K562 (cell line): ENCODE measurements at places on chromosomes 3 and 15. TPM values are rescaled to one million over a fixed set of nuclear protein-coding genes. Genes with fewer than 3 reads are reported as not detected.

The NOX5 gene
- not detected in 2 replicates for total RNA-seq

The TRH gene
- total RNA-seq = not detected in 2 replicates

DNA sequence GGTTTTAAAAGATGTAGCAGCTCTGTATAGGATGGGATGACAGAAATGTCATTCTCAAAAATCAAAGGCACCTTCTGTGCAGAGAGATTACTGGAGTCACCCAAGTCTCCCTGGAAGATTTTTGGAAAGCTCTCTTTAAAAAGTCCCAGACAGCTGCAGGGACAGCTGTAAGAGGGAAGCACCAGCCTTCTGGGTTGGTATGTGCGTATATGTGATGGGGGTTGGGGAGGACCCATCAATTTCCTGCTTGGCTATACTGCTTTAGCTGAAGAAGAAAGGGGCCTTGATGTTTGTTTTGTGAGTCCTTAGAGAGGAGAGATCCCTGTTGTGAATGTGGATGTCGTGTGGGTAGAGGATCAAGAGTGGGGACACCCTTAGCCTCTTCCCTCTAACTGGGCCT, 5.4 kb upstream of the SEC11A start:
- no peak for DNase-seq
- no peak overlapping the region for H3K27ac ChIP-seq
- H3K36me3 ChIP-seq = no peaks in the 10 kb centered on the region
- peaks cover 15% of the 10 kb centered on the region for H3K4me1 ChIP-seq

- H3K4me3 ChIP-seq = no peak overlapping the region
- no peaks in the 10 kb centered on the region for H3K36me3 ChIP-seq
- no peaks in the 10 kb centered on the region for H3K4me1 ChIP-seq
- no peak overlapping the region for H3K27ac ChIP-seq
- no peak for DNase-seq
Observed at GRCh38 chr3:177396733-177397132, 199.5 kb upstream of the TBL1XR1 start.

DNA sequence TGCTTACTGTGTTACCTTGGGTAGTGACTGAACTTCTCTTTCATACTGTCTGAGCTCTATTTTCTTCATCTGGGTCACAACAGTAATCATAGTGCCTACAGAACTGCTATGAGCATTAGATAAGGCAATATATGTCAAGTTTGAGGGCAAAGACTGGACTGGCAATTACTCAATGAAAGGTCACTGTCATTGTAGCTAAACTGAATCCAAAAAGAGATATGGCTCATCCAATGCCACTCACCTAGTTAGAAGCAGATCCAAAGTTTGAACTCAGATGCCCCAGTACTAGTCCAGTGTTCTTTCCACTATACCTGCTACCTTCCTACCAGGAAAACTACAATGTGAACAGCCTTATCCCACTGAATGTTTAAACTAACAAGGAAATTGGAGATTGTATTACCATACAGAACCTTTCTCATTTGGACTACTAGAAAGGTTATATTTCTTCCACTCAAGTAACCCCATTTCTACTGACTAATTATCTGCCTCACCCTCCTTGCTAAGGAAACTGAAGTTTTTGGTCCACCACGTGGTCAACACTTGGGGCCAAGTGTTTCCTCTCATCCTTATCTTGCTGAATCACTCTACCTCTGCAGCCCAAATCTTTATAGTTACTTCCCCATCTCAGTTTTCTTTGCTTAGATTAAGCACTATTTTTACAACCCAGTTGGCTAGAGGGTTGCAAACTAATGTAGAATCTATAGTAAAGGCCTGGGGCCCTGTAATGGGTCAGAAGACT, 202.3 kb upstream of the LPP start:
- DNase-seq = peak; percentile 14
- H3K27me3 ChIP-seq = no peaks in the 10 kb centered on the region
- no peaks in the 10 kb centered on the region for H3K4me1 ChIP-seq

DNA sequence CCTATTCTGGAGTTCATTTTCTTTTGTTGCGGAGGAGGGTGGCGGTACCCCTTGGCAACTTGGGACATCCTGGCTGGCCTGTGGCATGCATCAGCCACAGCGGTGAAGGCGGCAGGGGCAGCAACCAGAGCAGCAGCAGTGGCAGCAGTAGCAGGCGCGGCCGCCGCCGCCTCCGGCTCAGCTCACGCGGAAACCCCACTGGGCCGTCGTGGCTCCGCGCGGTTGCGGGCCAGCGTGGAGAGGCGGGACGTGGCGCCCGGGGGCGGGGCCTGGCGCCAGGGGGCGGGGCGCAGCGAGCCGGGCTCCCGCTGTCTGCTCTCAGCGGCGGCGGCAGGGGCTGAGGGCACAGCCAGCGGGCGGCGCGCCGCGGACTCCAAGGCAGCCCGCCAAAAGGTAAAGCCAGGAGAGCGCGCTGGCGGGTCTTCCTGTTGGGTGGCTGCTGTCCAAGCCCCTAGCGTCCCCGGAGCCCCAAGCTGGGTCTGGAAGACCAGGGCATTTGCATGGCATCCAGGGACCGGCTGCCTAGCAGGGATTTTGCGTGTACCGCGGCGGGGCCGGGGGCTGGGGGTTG, 334.4 kb upstream of the THRB start:
- H3K4me3 ChIP-seq = no peak overlapping the region
- DNase-seq = peak; percentile 48
- H3K27me3 ChIP-seq = no peaks in the 10 kb centered on the region
- no peaks in the 10 kb centered on the region for H3K36me3 ChIP-seq

GRCh38 chr3:21860657-21861056, 109.6 kb upstream of the ZNF385D start:
- no peak overlapping the region for H3K4me3 ChIP-seq
- DNase-seq = no peak
- H3K36me3 ChIP-seq = no peaks in the 10 kb centered on the region
- H3K27ac ChIP-seq = no peak overlapping the region
- no peaks in the 10 kb centered on the region for H3K27me3 ChIP-seq

GRCh38 chr3:45417930-45418847, 29.8 kb downstream of the LARS2 start:
- H3K27me3 ChIP-seq = no peaks in the 10 kb centered on the region
- no peaks in the 10 kb centered on the region for H3K4me1 ChIP-seq
- H3K27ac ChIP-seq = no peak overlapping the region
- DNase-seq = no peak

DNA sequence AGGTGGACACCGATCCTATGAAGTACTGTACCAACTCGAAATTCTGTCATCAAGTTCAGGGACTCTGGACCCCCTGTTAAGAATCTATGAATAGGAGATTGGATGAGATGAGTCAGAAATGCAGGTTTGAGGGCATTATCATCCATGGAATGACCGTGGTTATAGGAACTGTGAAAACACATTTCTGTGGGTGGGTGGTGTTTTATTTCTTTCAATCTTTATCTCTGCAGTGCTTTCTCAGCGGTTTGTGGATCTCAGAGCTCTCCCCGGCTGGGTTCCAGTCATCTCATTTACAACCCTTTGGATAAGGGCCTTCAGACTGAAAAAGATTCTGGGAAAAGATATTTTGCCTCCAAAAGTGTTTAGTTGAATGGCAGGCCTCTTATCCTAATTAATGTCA, 5.4 kb upstream of the ABHD17C start:
- H3K27me3 ChIP-seq = peaks cover 16% of the 10 kb centered on the region; the same call in 1 of the 2 replicates
- no peak overlapping the region for H3K4me3 ChIP-seq
- H3K27ac ChIP-seq = no peak overlapping the region
- H3K36me3 ChIP-seq = no peaks in the 10 kb centered on the region
- H3K4me1 ChIP-seq = 0 out of 3 replicates have a peak, but pooled peaks cover 2% of the 10 kb centered on the region

- H3K27ac ChIP-seq = no peak overlapping the region
- no peak for DNase-seq
- no peak overlapping the region for H3K4me3 ChIP-seq
- H3K4me1 ChIP-seq = no peaks in the 10 kb centered on the region
- H3K36me3 ChIP-seq = no peaks in the 10 kb centered on the region
Observed at GRCh38 chr3:106103383-106103782, 234.6 kb upstream of the CBLB start.

DNA sequence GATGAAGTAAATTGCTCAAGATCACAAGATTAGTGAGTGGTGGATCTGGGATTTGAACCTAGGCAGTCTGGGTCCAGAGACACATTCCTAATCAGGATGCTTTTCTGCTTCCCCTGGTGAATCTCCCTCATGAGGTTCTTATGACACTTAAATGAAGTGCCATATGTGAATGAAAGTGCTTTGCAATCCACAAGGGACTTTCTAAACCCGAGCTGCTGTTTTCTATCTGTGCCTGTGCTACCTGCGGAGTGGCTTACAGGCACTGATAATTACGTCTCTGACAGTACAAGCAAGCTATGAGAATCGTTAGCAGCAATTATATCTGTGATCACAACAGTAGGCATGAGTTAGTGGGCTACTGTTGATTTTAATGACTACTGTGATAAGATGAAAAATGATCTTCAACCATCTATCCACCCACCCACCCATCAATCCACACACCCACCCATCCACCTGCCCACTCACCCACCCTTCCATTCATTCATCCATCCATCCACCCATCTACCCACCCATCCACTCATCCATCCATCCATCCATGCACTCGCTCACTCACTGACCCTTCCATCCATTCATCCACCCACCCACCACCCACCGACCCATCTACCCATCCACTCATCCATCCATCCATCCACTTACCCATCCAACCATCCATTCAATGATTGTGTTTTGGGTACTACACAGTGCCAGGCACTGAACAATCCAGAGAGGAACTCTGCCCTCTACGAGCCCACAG, 51.8 kb downstream of the ATP2B2 start:
- no peaks in the 10 kb centered on the region for H3K36me3 ChIP-seq
- no peak for DNase-seq
- peaks cover 13% of the 10 kb centered on the region; the same call in 2 of the 3 replicates for H3K27me3 ChIP-seq
- H3K4me3 ChIP-seq = no peak overlapping the region
- H3K27ac ChIP-seq = no peak overlapping the region

DNA sequence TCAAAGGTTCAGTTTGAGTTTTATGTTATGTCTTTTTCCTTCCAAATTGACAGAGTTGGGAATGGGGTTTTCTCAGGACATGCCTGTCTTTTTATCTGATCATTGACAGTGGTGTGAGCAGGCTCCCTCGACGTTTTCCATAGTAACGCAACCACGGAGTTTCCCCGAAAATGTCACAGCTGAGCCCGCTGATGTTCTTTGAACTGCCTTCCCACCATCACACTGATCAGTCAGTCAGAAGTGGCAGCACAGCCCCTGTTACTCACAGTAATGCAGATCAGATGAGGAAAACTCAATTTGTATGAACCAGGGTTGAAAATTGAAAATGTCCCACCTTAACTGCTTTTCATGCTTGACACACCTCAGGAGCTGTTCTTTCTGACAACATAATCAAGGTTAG, 210.4 kb downstream of the NECTIN3 start:
- H3K4me1 ChIP-seq = no peaks in the 10 kb centered on the region
- no peak overlapping the region for H3K4me3 ChIP-seq
- DNase-seq = no peak
- H3K27me3 ChIP-seq = no peaks in the 10 kb centered on the region

DNA sequence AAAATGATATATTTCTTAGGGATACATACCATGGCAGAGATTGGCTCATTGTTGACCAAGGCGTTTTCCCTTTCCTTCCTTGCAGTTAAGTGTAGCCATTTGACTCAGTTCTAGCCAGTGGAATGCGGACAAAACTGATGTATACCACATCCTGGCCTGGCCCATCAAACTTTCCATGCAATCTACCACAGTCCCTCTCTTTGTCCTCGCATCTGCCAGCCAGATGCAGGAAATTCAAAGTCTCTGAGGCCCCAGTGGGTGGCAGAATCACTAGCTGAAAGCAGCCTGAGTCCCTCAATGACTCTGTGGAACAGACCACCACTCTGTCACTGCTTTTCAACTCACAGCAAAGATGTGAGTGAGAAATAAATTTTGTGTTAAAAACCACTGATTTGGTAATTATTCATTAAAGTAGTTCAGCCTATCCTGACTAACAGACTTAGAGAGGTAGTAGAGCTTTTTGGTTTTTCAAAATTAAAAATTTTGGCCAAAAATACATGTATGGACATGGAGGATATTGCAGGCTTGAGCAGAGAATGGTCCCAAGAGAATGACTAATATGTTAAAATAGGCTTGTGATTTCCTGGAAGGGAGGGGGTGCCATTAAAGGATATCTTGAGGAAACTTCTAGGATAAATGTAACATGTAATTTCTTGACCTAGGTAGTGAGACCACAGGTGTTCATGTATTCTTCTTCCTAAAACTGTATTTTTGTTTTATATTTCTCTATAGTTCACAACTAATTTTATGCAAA, 10.9 kb downstream of the LRRFIP2 start:
- no peak for DNase-seq
- H3K27ac ChIP-seq = no peak overlapping the region
- no peaks in the 10 kb centered on the region for H3K27me3 ChIP-seq
- H3K4me3 ChIP-seq = no peak overlapping the region
- H3K36me3 ChIP-seq = peaks cover 24% of the 10 kb centered on the region; the same call in 2 of the 3 replicates

DNA sequence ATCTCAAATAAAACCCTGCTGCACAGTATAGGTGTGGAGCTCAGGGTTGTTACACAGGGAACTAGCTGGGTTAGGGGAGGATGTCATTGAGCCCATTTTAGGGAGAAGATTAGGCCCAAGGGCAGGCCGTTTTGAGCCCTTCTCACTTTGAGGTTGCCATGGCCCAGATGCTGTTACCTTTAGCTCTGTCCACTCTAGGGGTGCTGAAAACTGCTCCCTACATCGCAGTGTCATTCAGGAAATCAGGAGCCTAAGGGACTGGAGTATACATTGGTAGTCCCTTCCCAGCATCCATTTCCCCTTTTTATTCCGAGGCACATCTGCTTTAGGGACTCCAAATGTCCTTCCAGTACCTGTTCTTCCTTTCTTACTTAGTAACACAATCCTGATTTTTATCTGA, 79.0 kb upstream of the SELENOK start:
- no peaks in the 10 kb centered on the region for H3K36me3 ChIP-seq
- DNase-seq = no peak
- H3K27ac ChIP-seq = no peak overlapping the region
- no peak overlapping the region for H3K4me3 ChIP-seq

GRCh38 chr15:65954289-65954741, 85.0 kb downstream of the RAB11A start:
- no peaks in the 10 kb centered on the region for H3K4me1 ChIP-seq
- H3K27me3 ChIP-seq = peaks cover 12% of the 10 kb centered on the region; the same call in 2 of the 3 replicates
- no peak overlapping the region for H3K27ac ChIP-seq
- H3K36me3 ChIP-seq = no peaks in the 10 kb centered on the region
- H3K4me3 ChIP-seq = no peak overlapping the region
- no peak for DNase-seq

- no peaks in the 10 kb centered on the region for H3K27me3 ChIP-seq
- no peak overlapping the region for H3K27ac ChIP-seq
- H3K4me1 ChIP-seq = peaks cover 16% of the 10 kb centered on the region
- no peak overlapping the region for H3K4me3 ChIP-seq
Observed at GRCh38 chr3:160458151-160458550, 8.6 kb upstream of the TRIM59 start.
